ENCODE measurements at places on chromosomes 5 and 9.

GRCh38 chr5:66239034-66239433, 94.9 kb downstream of the SREK1 start:
- DNase-seq = no peak

DNA sequence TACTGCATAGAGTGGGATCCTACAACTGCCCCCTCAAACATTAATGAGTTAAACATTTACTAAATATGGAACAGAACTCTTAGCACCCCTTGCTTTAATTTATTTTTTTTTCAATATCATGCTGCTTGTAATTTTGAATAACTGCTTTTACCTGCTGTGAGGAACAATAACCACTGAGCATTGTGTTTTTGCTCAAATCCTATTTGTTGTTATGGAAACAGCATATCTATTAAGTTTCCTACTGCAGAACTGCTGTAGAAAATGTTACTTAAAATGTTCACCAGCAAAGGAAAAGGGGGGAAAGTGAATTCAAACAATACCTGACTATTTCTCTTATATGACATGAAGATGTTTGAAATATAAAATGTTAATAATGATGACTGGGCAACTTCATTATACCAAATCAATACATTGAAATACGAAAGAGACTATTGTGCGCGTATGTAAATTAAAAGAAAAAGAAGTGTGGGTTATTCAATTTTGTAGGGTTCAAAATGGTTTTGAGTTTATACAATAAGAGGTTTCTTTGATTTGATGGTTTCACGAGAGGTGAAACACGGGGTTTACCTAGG, 1043.8 kb upstream of the NUDT12 start:
- no peak for DNase-seq

DNA sequence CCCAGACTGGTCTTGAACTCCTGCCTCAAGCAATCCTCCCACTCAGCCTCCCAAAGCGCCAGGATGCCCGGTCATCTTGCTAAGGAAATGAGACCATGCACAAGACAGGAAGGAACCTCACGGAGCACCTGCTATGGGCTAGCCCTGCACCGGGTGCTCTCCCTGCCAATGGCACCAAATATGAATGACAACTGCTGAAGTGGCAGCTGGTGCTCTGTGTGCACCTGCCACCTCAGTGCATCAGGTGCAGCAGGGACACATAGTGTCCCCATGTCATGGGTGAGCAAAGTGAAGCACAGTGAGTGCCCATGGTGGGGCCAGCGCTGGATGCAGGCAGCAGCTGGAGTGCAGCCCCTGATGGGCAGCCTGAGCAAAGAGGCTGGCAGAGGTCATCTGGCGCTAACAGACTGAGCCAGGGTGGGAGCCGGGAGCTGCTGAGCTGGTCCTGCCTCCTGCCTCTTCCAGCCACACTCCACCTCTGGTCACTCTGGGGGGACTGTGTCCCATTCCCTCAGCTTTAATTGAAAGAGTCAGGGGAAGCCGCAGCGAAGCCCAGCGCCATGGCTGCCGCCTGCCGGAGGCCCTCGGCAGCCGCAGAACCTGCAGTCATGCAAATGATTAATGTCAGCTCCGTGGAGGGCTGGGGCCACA, 46.4 kb downstream of the BARX1 start:
- DNase-seq = no peak

DNA sequence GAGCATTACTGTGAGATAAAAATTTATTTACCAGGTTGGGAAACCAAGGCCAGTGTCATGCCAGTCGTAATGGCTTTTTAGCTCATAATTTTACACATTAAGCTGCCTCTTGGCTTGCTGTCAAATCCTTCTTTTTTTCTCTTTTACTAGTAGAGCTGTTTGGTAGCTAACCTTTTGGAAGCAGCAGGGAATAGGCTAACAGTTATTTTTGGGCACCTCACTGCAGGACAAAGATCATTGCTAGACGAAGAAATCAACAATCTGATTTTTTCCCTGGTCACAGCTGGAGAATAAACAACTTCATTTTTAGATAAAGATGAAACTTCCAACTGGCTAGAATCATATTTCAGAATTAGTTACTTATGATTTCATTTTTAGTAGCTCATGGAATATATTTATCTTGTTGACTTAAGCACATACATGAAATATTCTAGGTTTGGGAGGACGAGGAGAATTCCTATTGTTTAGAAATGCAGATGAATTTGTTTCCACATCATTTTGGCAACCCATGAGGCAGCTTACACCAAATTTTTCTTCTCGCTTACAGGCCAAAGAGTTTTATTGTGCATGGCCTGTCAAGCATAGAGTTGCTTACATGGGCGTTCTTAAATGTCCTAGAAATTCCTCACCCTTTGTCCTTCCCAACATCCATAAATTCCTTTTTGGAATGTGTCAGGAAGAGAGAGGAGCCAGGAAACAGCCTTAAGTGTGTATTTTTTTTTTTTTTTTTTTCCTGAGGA, 19.6 kb downstream of the TNC start:
- no peak for DNase-seq

DNA sequence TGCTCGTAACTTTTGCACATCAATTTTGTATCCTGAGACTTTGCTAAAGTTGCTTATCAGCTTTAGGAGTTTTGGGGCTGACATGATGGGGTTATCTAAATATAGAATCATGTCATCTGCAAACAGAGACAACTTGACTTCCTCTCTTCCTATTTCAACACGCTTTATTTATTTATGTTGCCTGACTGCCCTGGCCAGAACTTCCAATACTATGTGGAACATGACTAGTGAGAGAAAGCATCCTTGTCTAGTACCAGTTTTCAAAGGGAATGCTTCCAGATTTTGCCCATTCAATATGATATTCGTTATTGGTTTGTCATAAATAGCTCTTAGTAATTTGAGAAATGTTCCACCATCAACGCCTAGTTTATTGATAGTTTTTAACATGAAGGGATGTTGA, 65.4 kb upstream of the CDH12 start:
- no peak for DNase-seq

All from mucosa of descending colon (tissue), 3 donors.